ENCODE measurements at places on chromosomes 13 and 19. TPM values are rescaled to one million over a fixed set of nuclear protein-coding genes. Genes with fewer than 3 reads are reported as not detected.

The CEACAM7 gene
- not detected for total RNA-seq

The CD70 gene
- 0.73 TPM for total RNA-seq

The ZNF100 gene
- total RNA-seq, result 7.9 TPM

The HMGB1 gene
- total RNA-seq, result 74.3 TPM

The ZNF44 gene
- total RNA-seq, result 6.7 TPM

The ZFP28 gene
- total RNA-seq, result 9.8 TPM

The CERS1 gene
- 5.9 TPM for total RNA-seq

The ICAM5 gene
- 0.15 TPM for total RNA-seq

The SMIM24 gene
- 1.0 TPM for total RNA-seq

The DPF1 gene
- 3.3 TPM for total RNA-seq

The PROZ gene
- total RNA-seq, result not detected

The KANK2 gene
- 112 TPM for total RNA-seq

The INSR gene
- total RNA-seq, result 26.2 TPM

The OR10H1 gene
- total RNA-seq, result not detected

The C5AR2 gene
- not detected for total RNA-seq

The CNN2 gene
- 48.6 TPM for total RNA-seq

The ZNF614 gene
- total RNA-seq, result 10.2 TPM

The ANGPTL8 gene
- total RNA-seq, result not detected

The FGF22 gene
- not detected for total RNA-seq

The CRX gene
- not detected for total RNA-seq

The FCGBP gene
- total RNA-seq, result 0.33 TPM

The CGB7 gene
- total RNA-seq, result 0.34 TPM

The EPN1 gene
- 29.9 TPM for total RNA-seq

The SIGLEC8 gene
- total RNA-seq, result not detected

The SHC2 gene
- total RNA-seq, result 1.0 TPM

The NLRP11 gene
- total RNA-seq, result not detected

The IGFL3 gene
- total RNA-seq, result not detected

The DLEU7 gene
- not detected for total RNA-seq

The RINL gene
- total RNA-seq, result 4.6 TPM

The PRTN3 gene
- not detected for total RNA-seq

The TMEM205 gene
- total RNA-seq, result 142 TPM

The CEACAM5 gene
- not detected for total RNA-seq

The GNA15 gene
- not detected for total RNA-seq

The CYP2B6 gene
- total RNA-seq, result not detected

The TEX101 gene
- not detected for total RNA-seq

The RNASEH2A gene
- 69.3 TPM for total RNA-seq

The ESD gene
- 127 TPM for total RNA-seq

The CYP4F22 gene
- not detected for total RNA-seq

The PRPF31 gene
- 66.9 TPM for total RNA-seq

The ZNF607 gene
- total RNA-seq, result 2.8 TPM

The HCST gene
- total RNA-seq, result not detected

The CLEC17A gene
- not detected for total RNA-seq

The RFPL4A gene
- not detected for total RNA-seq

The SMIM17 gene
- total RNA-seq, result not detected

The FPR1 gene
- not detected for total RNA-seq

The HCN2 gene
- 0.67 TPM for total RNA-seq

The KIR3DL1 gene
- total RNA-seq, result not detected

The TMEM145 gene
- total RNA-seq, result not detected

The TJP3 gene
- total RNA-seq, result not detected

The ZNF730 gene
- 4.5 TPM for total RNA-seq

The CYP2A6 gene
- not detected for total RNA-seq

The PRR36 gene
- total RNA-seq, result not detected

The GYS1 gene
- 70.3 TPM for total RNA-seq

The TIMM29 gene
- 29.0 TPM for total RNA-seq

The PPM1N gene
- not detected for total RNA-seq

The DIAPH3 gene
- total RNA-seq, result 21.0 TPM

The IRF2BP1 gene
- total RNA-seq, result 31.0 TPM

The ACTL9 gene
- not detected for total RNA-seq

The ZSWIM4 gene
- total RNA-seq, result 3.3 TPM

All from melanocyte of skin (primary cell).